T-helper 22 cell (primary cell): ENCODE measurements at places on chromosomes 2 and 18.

- no peak for DNase-seq
These were observed 211.3 kb downstream of the CYP26B1 start for GRCh38 chr2:71936076-71937030.

DNA sequence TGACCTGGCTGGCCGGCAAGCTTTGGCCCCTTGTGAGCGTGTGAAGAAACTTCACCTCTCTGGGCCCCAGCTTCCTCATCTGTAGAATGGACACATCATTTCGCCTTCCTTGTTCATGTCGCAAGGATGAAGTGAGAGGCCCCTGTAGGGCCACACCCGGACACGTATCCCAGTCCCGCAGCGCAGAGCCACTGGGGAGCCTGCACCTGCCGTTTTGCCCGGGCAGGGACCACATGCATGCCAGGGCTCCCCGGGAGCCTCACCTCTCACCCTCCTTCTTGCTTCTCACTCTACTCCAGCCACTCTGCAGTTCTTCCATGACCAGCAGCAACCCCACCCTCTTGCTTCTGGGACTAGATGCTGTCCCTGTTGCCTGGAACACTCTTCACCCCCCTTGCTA lies 77.5 kb downstream of the FAM168B start:
- DNase-seq: no peak

DNA sequence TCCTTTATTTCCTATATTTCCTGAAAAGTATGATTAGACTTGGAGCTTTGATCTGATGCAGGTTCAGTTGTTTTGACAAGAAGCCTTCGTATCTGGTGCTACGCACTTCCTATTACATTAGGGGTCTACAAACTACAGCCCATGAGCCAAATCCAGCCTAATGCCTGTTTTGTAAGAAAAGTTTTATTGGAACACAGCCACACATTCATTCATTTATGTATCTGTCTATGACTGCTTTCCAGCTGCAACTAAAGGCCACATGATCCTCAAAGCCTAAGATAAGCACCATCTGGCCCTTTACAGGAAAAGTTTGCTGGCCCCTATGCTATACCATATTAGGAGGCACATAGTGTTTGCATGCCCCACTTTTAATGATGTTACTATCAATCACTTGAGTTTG lies 26.0 kb downstream of the EIF2AK3 start:
- no peak for DNase-seq

GRCh38 chr2:221235941-221236340 lies 336.2 kb downstream of the EPHA4 start:
- no peak for DNase-seq

GRCh38 chr18:74803769-74804168 lies 206.1 kb downstream of the ZNF407 start:
- DNase-seq: no peak

DNA sequence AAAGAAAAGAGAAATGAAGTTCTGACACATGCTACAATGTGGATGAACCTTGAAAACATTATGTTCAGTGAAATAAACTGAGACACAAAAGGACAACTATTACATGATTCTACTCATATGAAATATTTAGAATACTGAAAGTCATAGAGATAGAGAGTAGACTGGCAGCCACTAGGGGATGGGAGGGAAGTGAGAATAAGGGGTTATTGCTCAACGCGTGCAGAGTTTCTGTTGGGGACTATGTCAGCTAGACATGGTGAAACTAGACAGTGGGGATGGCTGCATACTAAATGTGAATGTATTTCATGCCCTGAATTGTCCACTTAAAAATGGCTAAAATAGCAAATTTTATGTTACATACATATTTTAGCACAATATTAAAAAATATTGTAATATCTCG lies 108.7 kb upstream of the ATL2 start:
- no peak for DNase-seq

DNA sequence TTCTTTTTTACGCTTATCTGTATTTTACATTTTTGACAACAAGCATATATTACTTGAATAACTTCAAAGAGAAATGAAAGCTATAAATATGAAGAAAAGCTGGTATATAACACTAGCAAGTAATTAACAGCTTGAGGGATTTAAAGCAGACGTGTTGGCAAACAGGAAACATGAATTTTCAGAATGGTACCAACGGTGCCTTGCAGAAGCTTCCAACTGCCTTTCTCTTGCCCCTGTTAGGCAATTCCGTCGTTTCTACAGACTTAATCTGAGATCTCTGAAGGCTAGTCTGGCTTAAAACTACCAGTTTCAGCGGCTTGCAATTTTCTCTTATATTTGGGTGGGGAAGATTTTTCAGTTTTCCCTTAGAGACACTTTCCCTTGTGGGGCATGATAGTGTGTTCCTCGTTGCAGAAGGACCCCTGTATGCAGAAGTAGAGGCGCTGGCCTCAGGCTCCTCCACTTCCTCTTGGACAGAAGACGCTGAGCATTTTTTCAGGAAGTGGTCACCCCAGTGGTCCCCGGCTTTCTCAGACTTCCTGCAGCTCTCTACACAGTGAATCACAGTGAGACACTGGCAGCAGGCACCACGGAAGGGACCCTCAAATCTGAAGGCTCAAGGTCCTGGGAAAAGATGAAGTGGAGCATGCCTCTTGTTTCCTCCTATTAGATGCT lies 56.2 kb upstream of the SLC16A14 start:
- no peak for DNase-seq

DNA sequence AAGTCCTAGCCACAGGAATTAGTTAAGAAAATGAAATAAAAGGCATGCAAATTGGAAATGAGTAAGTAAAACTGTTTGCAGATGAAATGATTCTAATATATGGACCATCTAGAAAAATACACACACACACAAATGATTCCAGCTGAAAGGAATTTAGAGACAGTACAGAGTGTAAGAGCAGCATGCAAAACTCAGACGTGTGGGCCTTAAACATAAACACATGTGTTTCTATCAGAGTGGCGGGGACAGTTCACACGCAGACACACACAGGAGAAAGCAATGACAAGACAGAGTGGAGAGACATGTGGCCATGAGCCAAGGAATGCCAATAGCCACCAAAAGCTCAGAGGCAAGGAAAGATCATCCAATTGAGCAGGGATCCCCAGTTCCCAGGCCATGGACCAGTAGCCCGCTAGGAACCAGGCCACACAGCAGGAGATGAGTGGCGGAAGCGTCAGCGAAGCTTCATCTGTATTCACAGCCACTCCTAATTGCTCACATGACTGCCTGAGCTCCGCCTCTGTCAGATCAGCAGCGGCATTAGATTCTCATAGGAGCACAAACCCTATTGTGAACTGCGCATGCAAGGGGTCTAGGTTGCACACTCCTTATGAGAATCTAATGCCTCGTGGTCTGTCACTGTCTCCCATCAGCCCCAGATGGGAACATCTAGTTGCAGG lies 155.4 kb downstream of the ARL4C start:
- no peak for DNase-seq

DNA sequence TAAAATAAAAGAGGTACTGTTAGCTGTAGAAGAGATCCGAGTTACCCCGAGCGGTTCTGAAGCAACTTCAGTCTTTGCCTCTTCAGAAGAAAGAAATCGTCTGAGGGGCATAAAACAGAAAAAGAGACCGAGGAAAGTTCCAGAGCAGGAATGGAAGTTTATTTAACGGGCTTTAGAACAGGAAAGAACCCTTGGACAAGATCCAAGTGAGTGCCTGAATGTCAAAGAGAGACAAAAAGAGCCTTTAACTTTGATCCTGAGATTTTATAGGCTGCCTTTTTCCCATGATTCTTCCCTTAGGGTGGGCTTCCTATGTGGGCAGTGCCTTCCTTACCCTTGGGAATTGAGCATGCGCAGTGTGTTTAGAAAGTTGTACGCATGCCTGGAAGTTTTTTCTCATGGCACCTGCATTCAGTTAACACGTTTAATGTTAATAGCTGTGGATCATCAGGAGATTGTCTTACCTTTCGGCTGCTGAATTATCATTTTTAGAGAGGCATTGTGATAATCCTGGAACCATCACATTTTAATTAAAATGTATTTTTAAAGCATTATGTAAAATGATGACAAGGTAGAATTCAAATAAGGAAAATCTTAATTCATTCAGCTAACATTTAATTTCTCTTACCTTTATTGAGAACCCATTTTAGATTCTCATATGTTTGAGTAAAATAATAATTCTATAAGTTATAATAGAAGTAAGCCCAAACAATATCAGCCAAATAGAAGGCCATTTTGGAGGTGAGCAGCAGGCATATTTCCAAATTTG lies 269.5 kb upstream of the ZSWIM2 start:
- DNase-seq: no peak

- DNase-seq: no peak
These were observed 173.2 kb upstream of the GULP1 start for GRCh38 chr2:188118431-188118830.

GRCh38 chr2:99675130-99675661 lies 185.4 kb upstream of the REV1 start:
- no peak for DNase-seq

DNA sequence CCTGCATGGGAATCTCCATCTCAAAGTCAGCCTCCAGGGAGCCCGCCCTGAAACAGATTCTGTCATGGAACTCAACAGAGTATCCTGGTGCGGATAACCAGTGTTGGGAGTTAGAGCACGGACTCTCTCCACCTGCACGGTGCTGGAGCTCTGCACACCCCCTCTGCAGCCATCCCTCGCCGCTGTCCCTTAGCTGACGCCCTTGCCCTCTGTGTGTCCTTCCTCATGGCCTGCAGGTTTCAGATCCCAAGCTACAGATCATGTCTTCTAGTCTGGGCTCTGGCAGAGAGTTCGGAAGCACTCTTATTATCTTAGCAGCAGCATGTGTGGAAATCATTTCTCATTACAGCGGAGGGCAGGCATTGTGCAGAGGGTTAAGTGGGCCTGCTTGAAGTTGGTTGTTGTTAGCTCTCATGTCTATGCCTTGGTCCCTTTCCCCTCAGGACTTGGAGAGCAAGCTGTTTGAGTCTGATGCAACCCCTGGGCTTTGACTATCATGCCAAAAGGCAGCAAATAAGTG lies 26.0 kb downstream of the TMEM127 start:
- DNase-seq: no peak

DNA sequence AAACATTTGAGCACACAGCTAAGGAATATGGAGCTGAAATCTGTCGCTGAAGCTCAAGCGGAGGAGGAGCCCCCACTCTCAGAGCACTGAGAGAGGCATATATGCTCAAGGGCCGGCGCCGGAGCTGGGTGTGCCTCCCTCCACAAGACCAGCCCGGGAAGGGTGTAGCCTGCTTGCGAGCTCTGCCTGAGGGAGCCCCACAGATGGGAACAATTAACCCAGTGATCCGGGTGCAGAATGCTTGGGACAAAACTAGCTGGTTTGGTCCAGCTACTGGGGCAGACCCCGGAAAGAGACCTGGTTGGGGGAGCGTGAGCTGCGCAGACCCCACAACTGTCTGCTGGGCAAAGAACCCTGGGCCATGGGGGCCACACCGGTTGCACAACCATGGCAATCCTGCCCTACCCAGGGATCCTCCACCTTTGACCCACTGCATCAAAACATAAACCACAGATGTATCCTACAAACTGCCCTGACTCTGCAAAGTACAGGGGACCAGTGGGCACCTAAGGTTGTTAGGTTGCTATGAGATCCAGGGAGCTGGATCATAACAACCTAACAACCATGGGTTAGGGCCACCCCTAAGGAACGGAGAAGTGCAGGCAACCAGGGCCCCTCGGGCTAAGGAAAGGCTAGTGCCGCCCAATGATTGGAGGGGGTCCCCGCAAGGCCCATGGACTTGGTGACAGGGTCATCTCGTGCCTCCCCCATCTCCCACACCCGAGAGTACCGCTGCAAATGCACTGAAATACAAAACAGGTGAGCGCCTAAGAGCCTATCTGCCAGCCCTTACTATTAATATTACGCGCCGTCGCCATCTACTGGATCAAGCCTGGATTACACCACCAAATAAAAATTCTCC lies 53.4 kb upstream of the SCN1A start:
- DNase-seq: no peak

DNA sequence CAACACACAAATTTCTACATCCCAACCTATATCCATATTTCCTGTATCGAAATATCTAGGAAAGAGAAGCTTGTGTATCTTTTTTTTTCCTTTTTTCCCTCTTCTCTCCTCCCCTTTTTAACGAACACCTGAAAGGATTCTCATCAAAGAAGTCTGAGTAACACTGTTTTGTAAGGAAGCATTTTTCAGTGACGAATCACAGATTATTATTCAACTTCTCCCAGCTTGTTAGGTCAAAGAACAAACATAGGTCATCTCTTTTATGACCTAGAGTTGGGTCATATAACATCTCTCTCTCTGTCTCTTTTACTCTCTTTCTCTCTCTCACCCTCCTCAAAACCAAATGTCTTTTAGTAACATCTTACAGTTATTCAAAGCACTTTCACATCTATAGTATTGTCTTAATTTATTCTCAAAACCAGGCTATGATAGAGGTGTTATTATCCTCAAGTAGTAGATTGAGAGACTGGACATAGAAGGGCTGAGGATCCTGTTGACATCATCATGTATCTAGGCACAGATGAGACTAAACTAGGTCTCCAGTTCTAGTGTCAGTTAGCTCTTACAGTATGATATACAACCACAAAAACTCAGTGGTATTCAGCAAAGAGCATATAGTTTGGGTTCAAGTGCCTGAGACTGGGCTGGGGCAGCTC lies 80.1 kb upstream of the SPOPL start:
- DNase-seq: no peak

DNA sequence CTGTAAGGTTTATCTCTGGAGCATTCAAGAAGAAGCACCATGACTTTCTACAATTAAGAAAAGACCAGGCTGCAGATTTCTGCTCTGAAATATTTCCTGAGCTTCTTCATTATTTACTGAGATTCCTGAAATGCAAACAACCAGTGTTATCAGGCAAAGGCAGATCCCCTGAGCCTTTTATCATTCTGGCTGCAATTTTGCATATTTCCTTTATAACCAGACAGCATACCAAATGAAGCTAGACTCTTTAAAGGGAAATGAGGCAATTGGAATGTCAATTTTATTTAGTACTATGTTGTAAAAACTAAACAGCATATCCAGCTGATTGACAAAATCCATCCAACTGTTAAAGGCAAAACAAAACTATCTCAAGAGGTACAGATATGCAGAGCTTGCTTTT lies 372.5 kb downstream of the RIT2 start:
- no peak for DNase-seq

GRCh38 chr2:164785457-164785856 lies 56.2 kb downstream of the COBLL1 start:
- no peak for DNase-seq

- no peak for DNase-seq
These were observed 23.6 kb upstream of the MRPL33 start for GRCh38 chr2:27747827-27748352.

- no peak for DNase-seq
These were observed 38.0 kb downstream of the ADNP2 start for GRCh38 chr18:80147037-80147417.

DNA sequence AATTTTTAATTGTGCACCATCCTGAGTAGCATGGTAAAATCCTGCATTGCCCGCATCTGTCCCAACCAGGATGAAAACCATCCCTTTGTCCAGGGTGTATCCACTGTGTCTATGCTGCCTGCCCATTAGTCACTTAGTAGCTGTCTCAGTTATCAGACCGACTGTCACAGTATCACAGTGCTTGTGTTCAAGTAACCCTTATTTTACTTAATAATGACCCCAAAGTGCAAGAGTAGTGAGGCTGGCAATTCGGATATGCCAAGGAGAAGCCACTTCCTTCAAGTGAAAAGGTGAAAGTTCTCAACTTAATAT lies 8.8 kb downstream of the ITSN2 start:
- DNase-seq: no peak
